Ammon's horn (tissue), 1 donor: ENCODE measurements at places on chromosomes 1 and 21.

DNA sequence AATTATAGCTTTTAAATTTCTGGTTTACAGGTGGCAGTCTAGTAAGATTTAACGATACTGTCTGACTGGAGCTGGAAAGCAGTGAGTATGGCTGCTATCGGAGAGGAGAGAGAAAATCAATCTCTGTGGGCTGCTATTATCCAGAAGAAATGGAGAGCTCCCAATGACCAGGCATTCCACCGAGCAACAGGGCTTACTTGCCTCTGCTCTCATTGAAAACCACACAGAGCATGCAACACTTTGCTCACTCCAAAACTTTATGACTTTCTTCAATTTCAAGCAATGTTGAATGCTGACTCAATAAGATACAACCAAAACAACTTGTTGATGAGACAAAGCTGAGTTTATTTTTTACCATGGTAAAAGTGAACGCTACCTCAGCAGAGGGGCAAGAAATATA, 337.0 kb upstream of the NCAM2 start:
- DNase-seq: no peak

GRCh38 chr1:205443585-205444299, 12.1 kb downstream of the BLACAT1 start:
- DNase-seq: no peak

DNA sequence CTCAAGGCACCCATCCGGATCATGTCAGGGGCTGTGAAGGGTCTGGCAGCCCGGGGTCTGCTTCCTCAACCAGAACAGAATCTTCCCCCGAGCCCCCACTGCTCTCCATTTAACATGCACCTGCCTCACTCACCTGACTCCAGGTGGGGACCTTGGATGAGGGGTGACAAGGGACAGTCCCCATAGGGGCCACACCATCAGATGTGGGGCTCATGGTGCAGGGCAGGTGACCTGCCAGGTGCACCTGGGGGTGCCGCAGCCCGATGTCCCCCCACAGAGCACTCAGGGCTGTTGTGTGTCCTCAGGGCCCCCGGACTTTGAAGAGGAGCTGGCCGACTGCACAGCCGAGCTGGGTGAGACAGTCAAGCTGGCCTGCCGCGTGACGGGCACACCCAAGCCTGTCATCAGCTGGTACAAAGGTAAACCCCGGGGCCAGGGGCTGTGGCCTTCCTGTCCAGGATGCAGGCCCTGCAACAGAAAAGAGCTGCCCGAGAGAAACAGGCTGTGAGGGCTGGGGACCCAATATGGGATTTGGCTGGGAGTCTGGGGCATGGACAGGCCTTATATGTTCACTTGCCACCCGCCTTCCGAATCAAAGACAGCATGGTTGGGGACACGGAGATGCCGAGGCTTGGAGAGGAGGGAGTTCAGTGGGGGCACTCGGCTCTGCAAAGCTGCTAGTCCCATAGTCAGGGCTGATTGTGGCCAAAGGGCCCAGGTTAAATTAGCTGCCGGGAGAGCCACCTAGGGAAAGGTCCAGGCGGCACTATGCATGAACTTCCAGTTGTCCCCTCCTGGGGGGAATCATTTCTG, 64.6 kb downstream of the TRIM11 start:
- no peak for DNase-seq

DNA sequence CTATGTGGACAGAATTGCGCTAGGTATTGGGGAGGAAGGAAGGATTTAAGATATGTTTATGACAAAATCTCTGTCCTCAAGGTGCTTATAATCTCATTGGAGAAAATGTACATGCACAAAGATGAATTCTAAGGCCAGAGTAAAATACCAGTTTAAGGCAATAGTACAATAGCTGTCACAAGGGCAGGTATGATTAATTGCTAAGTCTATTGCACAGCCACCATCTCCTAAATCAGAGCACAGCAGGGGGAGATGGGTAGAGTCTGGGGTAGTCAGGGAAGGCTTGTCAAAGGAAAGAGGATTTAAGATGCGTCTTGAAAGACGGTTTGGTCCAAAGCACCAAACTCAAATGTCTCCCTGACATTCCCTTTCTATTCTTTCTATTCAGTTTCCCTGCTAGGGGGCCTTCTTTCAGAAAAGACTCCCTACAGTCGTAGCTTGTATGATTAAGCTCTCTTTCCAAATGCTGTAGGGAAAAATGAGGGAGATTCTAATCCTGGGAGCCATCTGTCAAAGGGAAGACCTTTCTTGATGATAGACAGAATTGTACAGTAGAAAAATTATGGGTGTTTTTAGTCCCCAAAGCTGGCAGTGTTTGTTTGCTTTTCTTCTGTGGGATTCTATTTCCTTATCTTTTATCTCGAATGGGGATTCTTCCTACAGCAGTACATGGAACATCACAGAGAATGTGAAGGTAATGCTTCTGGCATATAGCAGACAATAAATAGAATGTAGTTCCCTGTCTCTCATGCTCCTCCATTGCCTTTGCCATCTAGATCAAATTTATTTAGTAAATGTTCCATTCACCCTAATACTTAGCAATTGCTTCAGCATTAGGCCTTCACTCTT, 107.6 kb upstream of the NFIA start:
- DNase-seq: no peak

DNA sequence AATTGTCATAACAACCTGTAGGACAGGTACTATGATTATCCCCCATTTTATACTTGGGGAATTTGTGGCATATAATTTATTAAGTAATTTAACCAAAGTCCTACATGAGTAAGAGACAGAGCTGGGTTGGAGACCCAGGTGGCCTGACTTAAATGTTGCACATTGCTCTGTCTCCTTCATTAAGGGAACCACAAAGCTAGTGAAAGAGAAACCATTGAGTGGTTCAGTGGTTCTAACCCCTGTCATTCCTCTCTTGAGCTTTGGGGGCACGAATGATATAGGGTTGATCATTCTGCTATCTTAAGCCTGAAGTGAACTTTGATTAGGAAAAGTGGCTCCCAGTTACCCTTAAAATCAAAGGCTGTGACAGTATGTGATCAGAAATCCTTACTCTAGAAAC, 5.3 kb upstream of the MAP3K7CL start:
- DNase-seq: no peak
